ENCODE measurements at places on chromosomes 2 and 18. TPM values are rescaled to one million over a fixed set of nuclear protein-coding genes. Genes with fewer than 3 reads are reported as not detected.

SLC23A3 gene
- 0.42 TPM for polyA plus RNA-seq

GAD1 gene
- polyA plus RNA-seq = 8.5 TPM

TACR1 gene
- 0.38 TPM for polyA plus RNA-seq

CXCR2 gene
- 0.45 TPM for polyA plus RNA-seq

GNAL gene
- polyA plus RNA-seq = 11.6 TPM

ASXL3 gene
- 15.7 TPM for polyA plus RNA-seq

MROH2A gene
- 5.1 TPM for polyA plus RNA-seq

Data from testis (tissue), 5 donors.